ENCODE measurements at places on chromosomes 5 and 9. TPM values are rescaled to one million over a fixed set of nuclear protein-coding genes. Genes with fewer than 3 reads are reported as not detected.

Gene PPP3R2
- 0.21 TPM for total RNA-seq

Gene TMEM267
- total RNA-seq = 14.2 TPM

Gene FAM81B
- total RNA-seq = 0.42 TPM

Gene COL15A1
- 136 TPM for total RNA-seq

DNA sequence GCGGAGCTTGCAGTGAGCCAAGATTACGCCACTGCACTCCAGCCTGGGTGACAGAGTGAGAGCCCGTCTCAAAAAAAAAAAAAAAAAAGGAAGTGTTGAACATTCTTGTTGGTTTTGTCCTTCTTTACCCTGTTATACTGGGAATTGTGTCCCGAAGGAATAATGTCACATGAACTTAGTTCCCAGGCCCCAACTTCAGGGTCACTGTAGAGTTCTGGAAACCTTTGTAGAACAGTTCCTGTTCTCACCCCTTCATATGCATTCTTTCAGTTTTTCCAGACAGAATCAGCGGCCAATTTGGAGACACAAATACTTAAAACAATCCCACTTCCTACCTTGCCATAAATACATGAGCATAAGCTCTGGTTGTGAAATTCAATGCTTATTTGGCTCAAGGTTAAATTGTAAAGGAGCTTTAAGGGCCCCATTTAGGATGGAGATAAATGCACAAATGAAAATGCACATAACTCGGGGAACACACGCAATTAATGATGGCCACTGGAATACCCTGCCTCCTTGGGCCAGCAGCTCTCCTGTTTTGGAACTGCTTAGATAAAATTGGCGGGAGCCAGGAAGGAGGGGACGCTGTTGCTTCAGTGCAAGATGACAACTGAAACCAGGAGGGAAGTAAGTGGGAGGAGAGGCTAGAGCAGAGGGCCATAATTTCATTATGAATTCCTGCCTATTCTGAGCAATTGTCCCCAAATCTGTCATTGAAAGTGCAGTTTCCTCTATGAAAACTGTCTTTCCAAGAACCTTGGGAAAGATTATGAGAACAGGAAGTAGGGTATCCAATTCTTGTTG lies 153.7 kb downstream of the FGF1 start:
- no peak for DNase-seq

DNA sequence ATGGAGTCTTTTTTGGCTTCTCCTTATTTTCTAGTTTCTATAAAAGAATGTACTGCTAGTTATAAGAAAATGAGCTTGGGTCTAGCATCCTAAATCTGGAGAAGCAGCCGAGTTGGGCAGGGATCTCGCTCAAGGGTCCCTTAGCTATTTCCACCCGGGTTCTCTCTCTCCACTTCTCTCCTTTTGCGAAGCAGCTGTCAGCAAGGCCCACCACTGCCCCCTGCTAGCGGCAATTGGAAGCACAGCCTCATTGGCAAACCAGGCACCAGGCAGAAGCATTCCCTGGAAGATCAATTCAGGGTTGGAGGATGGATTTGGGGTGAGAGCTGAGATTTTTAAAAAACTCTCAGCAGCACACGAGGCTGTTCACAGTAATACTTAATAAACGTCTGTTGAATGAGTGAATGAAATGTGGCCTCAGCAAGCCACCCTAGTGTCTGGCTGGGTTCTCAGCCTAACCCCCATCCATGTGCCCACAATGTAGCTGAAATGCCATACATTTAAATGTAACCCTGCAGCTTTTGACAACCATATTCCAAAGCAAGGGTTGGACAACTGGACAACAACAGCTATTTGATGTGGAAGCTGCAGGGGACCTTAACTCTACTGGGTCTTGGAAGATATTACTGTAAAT lies 34.6 kb upstream of the TNIP1 start:
- no peak for DNase-seq

GRCh38 chr9:124218438-124218982 lies 39.2 kb upstream of the NEK6 start:
- DNase-seq = no peak

GRCh38 chr9:112559629-112560413 lies 73.2 kb downstream of the KIAA1958 start:
- no peak for DNase-seq

DNA sequence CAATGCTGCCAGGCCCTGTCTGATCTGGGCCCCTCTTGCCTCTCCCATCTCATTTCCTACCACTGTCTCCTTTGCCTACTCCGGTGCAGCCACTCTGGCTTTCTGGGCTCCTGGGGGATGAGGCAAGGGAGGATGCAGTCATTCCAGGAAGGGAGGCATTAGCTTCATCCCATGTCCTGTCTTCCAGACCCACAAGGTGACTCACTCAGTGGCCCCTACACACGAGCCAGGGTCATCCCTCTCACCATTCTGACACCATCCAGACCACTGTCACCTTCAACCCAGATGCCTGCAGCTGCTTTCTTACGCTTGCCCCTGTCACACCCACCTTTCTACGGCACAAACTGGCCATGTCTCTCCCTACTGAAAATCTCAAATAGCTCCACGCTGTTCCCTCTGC lies 19.1 kb downstream of the ACSL6 start:
- DNase-seq = no peak

- DNase-seq = no peak
Measured at GRCh38 chr9:137484551-137485315, 25.6 kb upstream of the NSMF start.

DNA sequence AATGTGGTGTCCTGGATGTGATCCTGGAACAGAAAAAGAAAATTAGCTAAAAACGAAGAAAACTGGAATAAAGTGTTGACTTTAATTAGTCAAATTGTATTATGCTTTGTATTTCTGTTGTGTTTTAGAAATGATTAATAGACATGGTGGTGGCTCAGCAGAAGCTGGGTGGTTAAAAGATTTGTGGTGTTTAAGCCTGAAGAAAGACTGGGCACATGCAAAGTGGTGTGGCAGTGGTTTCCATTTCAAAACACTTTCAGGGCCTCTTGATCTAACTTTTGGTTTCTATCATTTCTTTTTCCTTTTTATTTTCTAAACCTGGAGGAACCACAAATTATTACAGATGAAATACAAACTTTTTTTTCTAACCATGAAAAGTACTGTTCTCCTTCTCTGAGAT lies 44.1 kb downstream of the ADGRV1 start:
- DNase-seq = no peak

DNA sequence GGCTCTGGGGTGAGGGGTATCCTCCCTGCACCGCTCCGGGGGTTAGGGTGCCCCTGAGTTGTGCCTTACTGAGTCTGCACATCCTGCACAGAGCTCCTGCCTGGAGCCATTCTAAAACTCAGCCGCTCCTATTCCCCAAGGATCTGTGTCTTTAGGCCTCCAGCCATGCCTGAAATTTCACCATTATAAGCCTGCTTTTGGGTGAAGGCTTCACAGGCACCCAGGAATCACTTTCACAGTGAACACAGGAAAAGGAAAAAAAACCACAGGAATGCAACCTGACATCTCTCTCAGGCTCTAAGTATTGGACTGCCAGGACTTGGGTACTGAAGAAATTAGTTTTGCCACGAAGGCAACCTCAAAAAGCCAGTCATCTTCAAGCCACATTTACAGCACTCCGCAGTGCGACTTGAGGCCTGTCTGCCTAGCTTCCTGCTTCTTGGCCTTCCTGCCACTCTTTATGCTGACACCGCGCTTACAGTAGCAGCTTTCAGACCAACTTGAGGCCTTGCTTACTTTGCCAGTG lies 30.9 kb downstream of the GALNT10 start:
- no peak for DNase-seq

GRCh38 chr9:101652601-101653175 lies 57.9 kb upstream of the PPP3R2 start:
- no peak for DNase-seq

- peak; percentile 13 for DNase-seq
Measured at GRCh38 chr5:180718810-180719453, 20.9 kb downstream of the OR2Y1 start.

GRCh38 chr9:33137781-33138264 lies 29.3 kb downstream of the B4GALT1 start:
- DNase-seq = no peak

DNA sequence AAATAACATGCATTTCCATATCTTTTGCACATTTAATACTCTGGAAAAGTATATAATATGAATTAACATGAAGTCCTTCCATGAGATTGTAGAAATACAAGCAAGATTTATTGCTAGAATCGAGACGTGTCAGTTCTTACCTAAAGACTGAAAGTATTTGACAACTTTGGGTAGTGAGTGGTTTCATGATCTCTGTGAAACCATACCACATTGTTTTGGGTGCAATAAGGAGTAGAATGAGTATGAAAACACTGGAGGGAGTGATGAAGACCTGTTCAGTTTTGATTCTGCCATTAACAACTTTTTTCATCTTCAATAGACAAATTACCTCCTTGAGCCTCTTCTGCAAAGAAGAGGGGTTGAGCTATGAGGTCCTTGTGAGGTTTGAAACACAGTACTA lies 133.7 kb downstream of the NUDT12 start:
- no peak for DNase-seq

DNA sequence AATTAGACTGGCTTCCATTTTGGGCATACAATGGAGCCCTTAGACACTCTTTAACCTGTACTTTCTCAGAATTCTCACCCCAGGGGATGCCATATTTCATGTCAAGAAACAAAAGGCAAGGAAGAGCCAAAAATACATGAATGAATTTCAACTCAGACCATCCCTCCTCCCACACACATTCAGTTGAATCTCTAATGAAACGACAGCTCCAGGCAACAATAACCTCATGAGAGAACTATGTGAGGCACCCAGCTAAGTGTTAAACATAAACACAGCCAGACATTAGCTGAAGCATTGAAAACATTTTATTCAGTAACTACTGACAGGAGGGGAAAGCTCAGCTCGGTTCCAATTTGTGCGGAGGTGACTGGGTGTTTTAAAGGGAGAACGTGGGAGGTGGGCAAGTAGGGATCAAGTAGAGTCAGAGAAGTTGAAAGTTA lies 1359.1 kb upstream of the CDH9 start:
- DNase-seq = no peak

DNA sequence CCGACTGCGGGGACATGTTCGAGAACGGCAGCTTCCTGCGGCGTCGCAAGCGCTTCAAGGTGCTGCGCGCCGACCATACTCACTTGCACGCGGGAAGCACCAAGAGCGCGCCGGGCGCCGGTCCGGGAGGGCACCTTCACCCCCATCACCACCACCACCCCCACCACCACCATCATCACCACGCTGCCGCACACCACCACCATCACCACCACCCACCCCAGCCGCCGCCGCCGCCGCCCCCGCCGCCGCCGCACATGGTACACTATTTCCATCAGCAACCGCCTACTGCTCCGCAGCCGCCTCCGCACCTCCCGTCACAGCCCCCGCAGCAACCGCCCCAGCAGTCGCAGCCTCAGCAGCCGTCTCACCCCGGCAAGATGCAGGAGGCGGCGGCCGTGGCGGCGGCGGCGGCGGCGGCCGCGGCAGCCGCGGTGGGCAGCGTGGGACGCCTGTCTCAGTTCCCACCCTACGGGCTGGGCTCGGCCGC lies 514 bp downstream of the FOXB2 start:
- DNase-seq = no peak

DNA sequence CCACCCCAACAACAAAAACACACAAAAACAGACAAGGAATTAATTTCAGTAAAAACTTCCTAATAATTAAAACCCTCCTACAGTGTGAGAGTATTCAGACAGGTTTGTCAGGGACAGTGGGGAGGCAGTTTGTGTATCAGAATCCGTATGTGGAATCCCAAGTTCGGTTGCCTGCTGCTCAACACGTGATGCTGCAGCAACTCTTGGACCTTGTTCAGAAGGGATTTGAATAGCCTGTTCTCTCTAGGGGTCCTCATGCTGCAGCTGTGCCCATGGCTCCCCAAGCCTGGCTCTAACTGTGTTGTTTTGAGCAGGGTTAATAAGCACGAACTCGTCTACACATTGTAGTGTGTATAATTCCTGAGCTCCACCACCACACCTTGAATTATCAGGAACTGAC lies 28.7 kb downstream of the TLE4 start:
- no peak for DNase-seq

Data from urinary bladder (tissue), 4 donors.